Adrenal gland (tissue), 19 donors: ENCODE measurements at places on chromosomes 16 and 17.

- DNase-seq, result no peak
Measured at GRCh38 chr16:89174055-89174827, 2.7 kb downstream of the CDH15 start.

- no peak for DNase-seq
Measured at GRCh38 chr17:72387969-72388368, 267.1 kb downstream of the SOX9 start.

DNA sequence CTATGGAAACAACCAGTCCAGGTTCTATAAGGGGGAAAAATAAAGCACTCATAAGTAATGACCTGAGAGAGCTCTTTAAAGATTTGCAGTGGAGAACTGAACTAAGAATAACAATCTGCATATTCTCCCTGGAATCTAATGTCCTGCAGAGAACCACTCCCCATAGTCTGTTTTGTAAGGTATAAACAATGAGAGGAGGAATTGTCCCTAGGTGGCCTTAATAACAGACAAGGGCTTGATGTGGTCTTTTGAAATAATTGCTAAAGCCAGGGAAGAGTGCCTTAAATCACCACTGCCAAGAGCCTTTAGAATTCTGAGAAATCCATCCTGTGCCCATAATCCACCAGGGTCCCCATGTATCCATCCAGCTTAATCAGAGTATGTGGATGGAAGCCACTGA, 106.3 kb downstream of the CDH11 start:
- no peak for DNase-seq

DNA sequence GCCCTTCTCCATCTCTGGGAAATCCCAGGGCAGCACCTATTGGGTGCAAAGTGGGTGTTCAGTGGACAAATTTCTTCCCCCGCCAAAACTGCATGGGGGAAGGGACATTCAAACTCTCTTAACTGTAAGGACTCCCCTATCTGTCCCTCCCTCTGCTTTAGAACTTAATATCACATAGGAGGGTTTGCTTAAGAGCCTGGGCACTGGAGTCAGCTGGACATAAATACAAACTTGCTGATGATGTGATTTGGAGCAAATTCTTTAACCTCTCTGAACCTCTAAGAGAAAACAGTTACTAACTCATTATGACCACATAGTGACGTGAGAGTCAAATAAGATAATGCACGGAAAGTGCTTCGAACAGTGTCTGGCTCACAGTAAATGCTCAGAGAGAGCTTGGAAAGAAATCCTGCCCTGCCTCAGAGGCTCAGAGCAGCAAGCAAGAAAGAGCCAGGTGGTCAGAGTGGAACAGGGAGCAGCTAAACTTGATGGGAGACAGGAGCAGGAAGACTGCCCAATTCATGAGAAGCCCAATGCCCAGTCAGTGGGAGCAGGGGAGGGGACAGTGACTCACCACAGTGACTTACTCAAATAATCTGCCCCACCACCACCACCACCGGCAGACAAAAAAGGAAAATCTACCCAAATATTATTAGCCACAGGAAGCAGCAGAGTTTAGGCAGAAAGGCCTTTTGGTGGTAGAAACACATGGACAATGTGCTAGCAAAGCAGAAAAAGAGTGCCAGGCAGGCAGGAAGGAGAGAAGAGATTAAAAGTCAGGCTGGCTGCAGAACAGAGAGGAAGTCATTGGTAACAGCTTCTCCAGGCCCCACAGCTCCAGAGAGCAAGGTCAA, 23.9 kb upstream of the CCL1 start:
- no peak for DNase-seq

DNA sequence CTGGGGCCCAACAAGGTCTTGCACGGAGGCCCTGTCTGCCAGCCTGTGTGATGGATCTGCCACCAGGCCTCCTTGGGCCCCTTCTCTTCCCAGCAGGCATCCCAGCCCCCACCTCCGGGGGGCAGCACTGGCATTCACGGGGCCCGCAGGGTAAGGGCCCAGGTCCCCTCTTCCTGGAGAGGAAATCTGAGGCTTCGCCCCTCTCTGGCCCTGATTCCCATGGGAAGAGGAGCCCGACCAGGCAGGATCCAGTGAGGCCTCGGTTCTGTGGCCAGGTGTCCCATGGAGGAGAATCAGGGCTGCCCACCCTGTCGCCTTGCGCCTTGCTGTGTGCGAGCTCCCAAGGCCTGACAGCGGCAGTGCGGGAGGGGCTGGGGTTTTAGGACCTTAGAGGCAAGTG, 48.4 kb downstream of the PDPK1 start:
- no peak for DNase-seq

DNA sequence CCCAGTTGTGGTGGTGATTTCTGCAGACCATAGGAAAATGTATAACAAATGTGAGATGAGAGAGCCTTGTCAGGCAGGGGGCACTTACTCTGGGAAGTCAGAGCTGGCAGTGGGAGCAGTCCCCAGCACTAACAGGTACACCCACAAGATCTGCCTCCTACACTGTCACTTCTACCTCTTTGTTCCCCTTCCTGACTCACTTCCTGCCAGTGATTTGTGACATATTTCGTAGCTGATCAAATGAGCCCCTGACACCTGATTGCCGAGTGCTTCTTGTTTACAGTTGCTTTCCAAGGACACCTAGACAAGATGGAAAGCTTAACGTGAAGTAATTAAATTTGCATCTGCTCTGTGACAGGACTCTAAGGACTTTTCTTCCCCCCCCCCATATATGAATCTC, 40.5 kb downstream of the FTO start:
- no peak for DNase-seq

DNA sequence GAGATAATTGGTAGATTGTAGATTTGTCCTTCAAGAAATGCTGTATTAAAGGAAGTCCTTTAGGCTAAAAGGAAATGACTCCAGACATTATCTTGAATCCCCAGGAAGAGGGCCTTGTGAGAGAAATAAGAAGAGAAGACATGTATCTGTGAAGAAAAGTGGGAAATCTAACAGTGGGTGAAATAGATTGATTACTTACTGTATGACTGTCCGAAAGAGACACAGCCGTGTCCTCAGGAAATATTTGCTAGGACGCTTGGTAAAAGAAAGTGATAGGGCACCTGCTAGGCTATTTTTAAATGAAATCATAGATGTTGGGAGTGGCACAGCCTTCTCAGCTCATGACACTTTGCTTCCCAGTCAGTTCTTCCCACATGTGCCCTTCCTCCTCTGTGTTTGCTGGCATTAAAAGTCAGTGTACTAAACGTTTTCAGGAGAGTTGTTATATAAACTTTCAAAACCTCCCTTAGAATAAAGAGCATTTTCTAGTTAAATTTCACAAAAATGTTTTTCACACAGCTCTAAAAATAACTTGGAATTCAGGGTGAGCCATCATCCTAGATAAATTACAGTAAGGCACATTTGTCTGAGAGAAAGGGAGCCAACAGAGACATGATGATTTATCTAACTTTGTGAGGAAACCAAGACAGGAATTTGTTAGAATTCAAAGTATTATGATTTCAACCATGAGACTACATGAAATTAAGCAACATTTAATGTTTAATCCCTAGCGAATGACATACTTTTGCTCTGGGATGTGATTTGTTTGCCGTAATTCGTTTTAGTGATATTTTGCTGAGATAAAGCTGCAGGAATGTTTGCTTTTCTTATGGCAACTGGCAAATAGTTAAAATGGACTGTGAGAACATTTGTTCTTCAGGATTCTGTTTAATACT, 35.0 kb downstream of the DHRS7B start:
- no peak for DNase-seq

GRCh38 chr17:66272811-66273585, 29.4 kb upstream of the PRKCA start:
- peak; percentile 35 for DNase-seq

DNA sequence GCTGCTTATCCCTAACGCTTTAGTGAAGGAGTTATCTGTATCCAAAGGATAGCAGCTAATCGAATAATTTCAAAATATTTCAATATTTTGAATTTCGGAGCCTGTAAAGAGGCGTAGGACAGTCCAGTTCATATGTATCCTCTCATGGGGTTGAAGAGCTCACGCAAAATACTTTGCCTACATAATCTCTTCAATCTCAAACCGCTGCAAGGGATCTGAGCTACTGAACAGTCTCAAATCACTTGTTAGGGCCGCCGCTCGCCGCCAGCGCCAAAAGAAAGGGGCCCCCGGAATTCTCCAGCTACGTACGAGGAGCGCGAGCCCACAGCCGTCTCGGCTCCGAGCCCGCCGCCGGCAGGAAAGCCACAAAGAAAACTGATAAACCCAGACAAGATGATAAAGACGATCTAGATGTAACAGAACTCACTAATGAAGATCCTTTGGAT, 601 bp upstream of the RFWD3 start:
- DNase-seq, result peak; percentile 33

DNA sequence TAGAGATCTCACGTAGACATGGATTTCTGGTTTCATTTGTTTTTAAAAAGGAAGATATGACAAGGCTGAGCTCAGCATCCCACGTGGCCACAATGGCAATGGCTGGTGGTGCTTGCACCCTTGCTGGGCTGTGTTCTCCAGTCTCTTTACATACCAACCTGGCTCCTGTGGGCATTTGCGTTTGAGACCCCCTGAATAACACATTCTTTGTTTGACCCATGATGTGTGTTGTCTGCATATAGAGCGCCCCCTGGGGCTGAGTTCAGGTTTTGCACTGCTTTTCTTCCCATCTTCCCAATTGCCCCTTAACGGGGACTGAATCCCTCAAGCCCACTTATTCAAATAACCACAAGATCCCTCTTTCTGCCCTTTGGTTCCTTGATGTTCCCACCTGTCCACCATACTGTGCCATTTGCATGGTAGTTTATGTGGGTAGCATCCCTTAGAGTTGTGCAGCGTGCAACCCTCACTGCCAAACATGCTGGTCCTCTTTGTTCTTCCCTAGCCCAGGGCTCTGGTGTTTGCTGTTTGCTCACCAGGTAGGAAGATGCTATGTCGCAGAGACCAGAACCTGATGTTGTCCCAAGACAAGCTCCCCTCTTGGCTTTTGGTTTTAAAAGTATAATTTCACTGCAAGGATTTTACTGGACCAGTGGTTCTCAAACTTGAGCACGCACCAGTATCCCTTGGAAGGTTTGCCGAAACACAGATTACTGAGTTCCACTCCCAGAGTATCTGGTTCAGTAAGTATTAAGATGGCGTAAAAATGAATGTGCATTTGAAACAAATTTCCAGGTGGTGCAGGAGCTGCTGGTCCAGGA, 38.5 kb upstream of the NKD1 start:
- DNase-seq, result no peak

- DNase-seq, result no peak
Measured at GRCh38 chr17:65434251-65434650, 127.2 kb downstream of the AXIN2 start.

- DNase-seq, result no peak
Measured at GRCh38 chr16:5062790-5063765, 2.7 kb downstream of the C16orf89 start.
